ENCODE measurements at places on chromosomes 16 and 17. TPM values are rescaled to one million over a fixed set of nuclear protein-coding genes. Genes with fewer than 3 reads are reported as not detected.

Gene KIAA0513
- total RNA-seq: 4.4 TPM

Gene PPP1R1B
- 1.4 TPM for total RNA-seq

Gene ITGAD
- not detected for total RNA-seq

Gene HES7
- total RNA-seq: 0.78 TPM

Gene NAT9
- total RNA-seq: 15.6 TPM

Gene SMTNL2
- 10.9 TPM for total RNA-seq

Gene STX1B
- total RNA-seq: 0.91 TPM

Gene CD300LG
- total RNA-seq: not detected

Gene NCOR1
- 73.0 TPM for total RNA-seq

Gene PLA2G10
- not detected for total RNA-seq

Gene PLD6
- 1.3 TPM for total RNA-seq

Gene SERPINF2
- total RNA-seq: not detected
